Fibroblast of lung (primary cell): ENCODE measurements at places on chromosomes 11 and 22. TPM values are rescaled to one million over a fixed set of nuclear protein-coding genes. Genes with fewer than 3 reads are reported as not detected.
A peak's percentile ranks its signal among the peaks of the same experiment; 100 is the strongest.

PRAME gene
- under 0.01 TPM in 1 of 2 replicates, not detected in the other for total RNA-seq

POGLUT3 gene
- 23.4 and 41.1 TPM in 2 replicates for total RNA-seq

PKNOX2 gene
- total RNA-seq, result 0.33 and 1.0 TPM in 2 replicates

STK33 gene
- total RNA-seq, result 1.7 and 2.8 TPM in 2 replicates

TMEM45B gene
- total RNA-seq, result not detected in 2 replicates

C1QTNF6 gene
- total RNA-seq, result 3.5 and 4.6 TPM in 2 replicates

GAS2L1 gene
- total RNA-seq, result 6.9 and 8.9 TPM in 2 replicates

UBQLNL gene
- total RNA-seq, result under 0.01 and 0.17 TPM in 2 replicates

DNA sequence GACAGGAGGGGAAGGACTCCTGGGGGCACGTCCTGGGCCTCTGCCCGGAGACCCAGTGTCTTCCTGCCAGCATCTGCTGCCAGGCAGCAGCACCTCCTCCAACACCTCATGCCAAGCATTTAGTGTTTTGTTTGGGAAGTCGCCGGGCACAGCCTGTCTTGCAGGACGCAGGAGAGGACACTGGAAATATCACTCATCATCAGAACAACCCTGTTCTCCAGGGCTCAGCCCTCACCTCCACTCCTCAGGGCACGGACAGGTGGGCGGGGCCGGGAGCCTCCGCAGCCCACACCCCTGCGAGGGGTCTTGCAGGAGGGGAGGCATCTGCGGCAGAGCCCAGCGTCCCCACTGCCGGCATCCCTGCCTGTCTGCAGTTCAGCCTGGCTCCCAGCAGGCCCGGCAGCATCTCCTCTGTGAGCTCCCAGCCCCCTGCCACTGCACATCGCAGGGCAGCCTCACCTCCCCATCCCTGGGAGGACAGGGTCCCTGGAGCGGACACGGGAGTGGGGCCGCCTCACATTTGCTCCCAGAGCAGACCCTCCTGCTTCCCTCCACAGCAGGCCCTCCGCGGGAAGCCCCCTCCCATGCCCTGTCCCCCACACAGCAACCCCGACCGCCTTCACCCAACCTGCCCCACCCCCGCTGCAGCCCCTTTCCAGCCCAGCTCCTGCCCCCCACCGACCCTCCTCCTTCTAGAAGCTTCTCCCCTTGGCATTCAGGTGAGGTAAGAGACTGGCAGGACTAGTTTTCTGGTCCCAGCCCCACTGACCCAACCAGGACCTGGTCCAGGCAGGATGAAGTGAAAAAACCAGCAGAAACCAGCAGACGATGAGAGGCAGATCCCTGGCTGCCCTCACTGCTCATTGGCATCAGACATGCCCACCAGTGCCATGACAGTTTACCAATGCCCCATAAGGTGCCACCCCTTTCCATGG is 72.7 kb downstream of the BRD1 start:
- H3K27me3 ChIP-seq, result no peaks in the 10 kb centered on the region
- no peaks in the 10 kb centered on the region for H3K4me1 ChIP-seq
- no peak for DNase-seq
- H3K27ac ChIP-seq, result no peak overlapping the region
- H3K4me3 ChIP-seq, result no peak overlapping the region
- no peaks in the 10 kb centered on the region for H3K36me3 ChIP-seq

DNA sequence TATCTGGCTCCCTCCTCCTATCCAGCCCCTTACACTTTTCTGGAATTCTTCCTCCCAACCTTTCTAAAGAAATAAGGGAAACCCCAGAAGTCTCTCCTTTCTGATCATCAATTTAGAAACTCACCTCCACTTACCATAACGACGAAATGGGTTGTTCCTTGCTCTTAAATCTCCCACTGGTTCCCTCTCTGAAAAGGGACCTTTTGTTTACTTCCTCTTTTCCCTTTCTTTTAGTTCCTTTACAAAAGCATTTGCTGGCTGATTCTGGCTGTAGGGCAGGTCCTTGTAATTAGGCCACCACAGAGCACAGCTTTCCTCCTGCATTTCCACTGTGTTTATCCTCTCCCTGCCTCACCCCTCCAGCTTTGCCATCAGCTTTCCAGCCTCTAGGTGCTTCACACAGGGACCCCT is 12.0 kb downstream of the JAML start:
- DNase-seq, result no peak
- no peak overlapping the region for H3K4me3 ChIP-seq
- no peaks in the 10 kb centered on the region for H3K4me1 ChIP-seq
- peaks cover 9% of the 10 kb centered on the region for H3K27me3 ChIP-seq
- no peak overlapping the region for H3K27ac ChIP-seq
- no peaks in the 10 kb centered on the region for H3K36me3 ChIP-seq

- no peaks in the 10 kb centered on the region for H3K36me3 ChIP-seq
- H3K4me3 ChIP-seq, result no peak overlapping the region
- H3K4me1 ChIP-seq, result no peaks in the 10 kb centered on the region
- peak; percentile 8 for DNase-seq
- H3K27ac ChIP-seq, result no peak overlapping the region
Observed at GRCh38 chr11:108847298-108847990, 182.6 kb downstream of the DDX10 start.

DNA sequence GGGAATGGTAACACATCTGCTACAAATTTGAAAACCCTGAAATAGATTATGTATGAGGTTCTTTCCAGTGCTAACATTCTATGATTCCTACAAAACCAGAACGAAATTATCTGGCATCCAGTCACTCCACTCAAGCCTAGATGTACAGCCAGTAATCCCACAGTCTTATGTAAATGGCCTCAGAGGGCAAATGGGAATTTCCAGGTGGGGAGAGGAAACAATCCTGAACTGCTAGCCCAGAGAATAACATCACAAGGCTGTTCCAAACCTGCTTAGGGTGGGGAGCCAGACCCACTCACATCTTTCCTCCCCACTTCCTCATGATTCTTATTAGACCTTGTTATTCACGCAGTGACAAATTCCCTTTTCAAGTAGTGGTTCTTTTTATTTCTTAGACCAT is 3.5 kb downstream of the FIBIN start:
- H3K27ac ChIP-seq, result no peak overlapping the region
- peaks cover 2% of the 10 kb centered on the region for H3K4me1 ChIP-seq
- H3K36me3 ChIP-seq, result no peaks in the 10 kb centered on the region
- DNase-seq, result no peak
- H3K4me3 ChIP-seq, result peak overlapping the region; percentile 96

GRCh38 chr11:123841174-123841573 is 35.0 kb upstream of the OR6M1 start:
- no peaks in the 10 kb centered on the region for H3K27me3 ChIP-seq
- no peaks in the 10 kb centered on the region for H3K36me3 ChIP-seq
- H3K4me3 ChIP-seq, result no peak overlapping the region

DNA sequence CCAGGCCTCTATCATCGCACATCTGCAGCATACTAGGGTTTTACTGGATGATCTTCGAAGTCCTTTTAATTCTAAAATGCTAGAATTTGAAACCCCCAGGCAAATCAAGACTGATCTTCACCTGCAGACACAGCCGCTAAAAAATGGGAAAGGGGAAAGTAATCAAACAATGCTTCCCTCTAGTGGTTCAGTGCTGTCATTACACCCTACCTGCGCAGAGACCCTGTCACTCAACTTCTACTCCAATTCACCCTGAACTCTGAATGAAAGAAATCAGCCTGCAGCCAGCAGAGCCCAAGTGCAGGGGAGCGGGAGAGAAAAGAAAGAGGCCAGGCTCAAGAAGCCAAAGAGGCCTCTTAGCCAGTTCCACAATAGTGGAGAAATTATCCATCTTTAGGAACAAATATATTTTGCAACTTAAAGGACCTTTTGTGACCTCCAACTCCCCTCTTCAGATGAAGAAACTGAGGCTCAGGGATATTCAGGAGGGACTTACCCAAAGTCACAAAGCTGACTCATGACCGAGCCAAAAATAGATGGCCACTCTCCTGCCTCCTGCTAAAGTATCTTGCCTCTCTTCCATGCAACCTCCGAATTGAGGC is 33.0 kb downstream of the SERGEF start:
- no peak for DNase-seq
- H3K4me3 ChIP-seq, result no peak overlapping the region
- H3K4me1 ChIP-seq, result no peaks in the 10 kb centered on the region
- H3K36me3 ChIP-seq, result no peaks in the 10 kb centered on the region
- no peak overlapping the region for H3K27ac ChIP-seq

DNA sequence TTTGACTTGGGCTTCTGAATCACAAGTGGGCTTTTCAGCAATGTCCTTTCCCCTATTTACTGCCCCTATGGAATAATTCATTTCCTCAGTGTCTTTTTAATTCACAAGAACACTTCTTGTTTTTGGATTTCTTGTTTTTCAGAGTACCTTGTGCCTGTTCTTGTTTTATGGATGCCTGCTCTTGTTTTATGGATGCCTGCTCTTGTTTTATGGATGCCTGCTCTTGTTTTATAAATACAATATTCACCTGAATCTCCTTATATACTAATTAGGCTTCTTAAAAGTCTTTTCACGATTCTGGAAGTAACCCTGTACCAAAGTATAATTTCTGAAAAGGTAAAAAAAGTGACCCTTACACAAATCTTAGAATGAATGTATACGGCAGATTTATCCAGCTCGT is 32.8 kb downstream of the CACNA1I start:
- H3K4me3 ChIP-seq, result no peak overlapping the region
- H3K4me1 ChIP-seq, result no peaks in the 10 kb centered on the region
- no peak overlapping the region for H3K27ac ChIP-seq
- H3K27me3 ChIP-seq, result no peaks in the 10 kb centered on the region
- H3K36me3 ChIP-seq, result no peaks in the 10 kb centered on the region

DNA sequence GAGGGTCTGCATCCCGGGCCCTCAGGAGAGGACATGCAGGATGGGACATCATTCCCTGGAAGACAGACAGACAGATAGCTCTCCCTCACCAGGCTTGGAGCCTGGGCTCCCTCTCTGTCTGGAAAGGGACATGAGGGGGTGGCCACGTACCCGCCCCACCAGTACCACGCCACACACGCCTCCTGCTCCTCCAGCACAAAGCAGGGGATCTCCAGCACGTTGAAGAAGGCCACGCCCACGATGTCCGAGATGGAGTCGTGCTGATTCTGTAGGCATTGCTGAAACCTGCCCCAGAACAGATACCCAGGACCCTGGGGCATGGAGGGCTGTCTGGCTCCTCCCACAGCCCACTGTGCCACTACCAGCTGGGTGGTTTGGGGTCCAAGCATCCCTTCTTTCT is 2.2 kb downstream of the PLA2G3 start:
- no peaks in the 10 kb centered on the region for H3K4me1 ChIP-seq
- H3K4me3 ChIP-seq, result no peak overlapping the region
- H3K27me3 ChIP-seq, result peaks cover 11% of the 10 kb centered on the region
- no peak for DNase-seq
- no peak overlapping the region for H3K27ac ChIP-seq

- H3K27ac ChIP-seq, result no peak overlapping the region
- no peak for DNase-seq
- no peak overlapping the region for H3K4me3 ChIP-seq
- no peaks in the 10 kb centered on the region for H3K27me3 ChIP-seq
- H3K4me1 ChIP-seq, result no peaks in the 10 kb centered on the region
- H3K36me3 ChIP-seq, result no peaks in the 10 kb centered on the region
Observed at GRCh38 chr11:132802947-132803346, 729.4 kb downstream of the OPCML start.

DNA sequence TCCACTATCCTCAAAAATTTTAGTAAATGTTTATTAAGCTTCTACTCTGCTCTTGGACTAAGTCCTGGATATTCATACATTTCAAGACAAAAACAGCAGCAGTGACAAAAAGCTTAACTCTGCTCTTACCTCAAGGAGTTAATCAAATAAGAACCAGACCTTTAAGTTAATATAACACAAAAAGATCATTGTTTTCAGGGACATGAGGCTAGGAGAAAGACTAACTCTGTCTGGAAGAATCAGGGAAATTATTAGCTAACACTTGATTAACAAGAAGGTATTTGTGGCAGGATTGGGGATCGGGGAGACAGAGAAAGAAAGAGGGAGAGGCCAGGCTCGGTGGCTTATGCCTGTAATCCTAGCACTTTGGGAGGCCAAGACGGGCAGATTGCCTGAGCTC is 74.4 kb downstream of the PPP2R1B start:
- no peak for DNase-seq
- H3K27me3 ChIP-seq, result no peaks in the 10 kb centered on the region
- no peak overlapping the region for H3K27ac ChIP-seq

GRCh38 chr11:5712507-5712906 is 22.9 kb downstream of the TRIM22 start:
- no peaks in the 10 kb centered on the region for H3K4me1 ChIP-seq
- H3K4me3 ChIP-seq, result no peak overlapping the region
- H3K27ac ChIP-seq, result no peak overlapping the region
- peak; percentile 21 for DNase-seq
- no peaks in the 10 kb centered on the region for H3K27me3 ChIP-seq

DNA sequence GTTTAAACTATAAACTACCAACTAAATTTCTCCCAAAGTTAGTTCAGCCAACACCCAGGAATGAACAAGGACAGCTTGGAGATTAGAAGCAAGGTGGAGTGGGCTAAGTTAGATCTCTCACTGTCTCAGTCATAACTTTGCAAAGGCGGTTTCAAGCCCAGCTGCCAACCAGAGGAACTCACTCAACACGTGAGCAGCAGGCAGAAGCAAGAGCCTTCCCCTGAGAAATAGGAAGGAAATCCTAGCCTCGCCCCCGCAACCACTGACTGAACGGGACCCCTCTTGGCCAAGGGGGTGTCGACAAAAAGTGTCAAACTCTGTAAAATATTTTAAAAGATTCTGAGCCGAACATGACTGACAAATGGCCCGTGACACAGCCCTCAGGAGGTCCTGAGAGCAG is 4.4 kb upstream of the KRTAP5-9 start:
- no peaks in the 10 kb centered on the region for H3K4me1 ChIP-seq
- no peak overlapping the region for H3K4me3 ChIP-seq
- no peak overlapping the region for H3K27ac ChIP-seq
- H3K27me3 ChIP-seq, result peaks cover 3% of the 10 kb centered on the region
- DNase-seq, result no peak

DNA sequence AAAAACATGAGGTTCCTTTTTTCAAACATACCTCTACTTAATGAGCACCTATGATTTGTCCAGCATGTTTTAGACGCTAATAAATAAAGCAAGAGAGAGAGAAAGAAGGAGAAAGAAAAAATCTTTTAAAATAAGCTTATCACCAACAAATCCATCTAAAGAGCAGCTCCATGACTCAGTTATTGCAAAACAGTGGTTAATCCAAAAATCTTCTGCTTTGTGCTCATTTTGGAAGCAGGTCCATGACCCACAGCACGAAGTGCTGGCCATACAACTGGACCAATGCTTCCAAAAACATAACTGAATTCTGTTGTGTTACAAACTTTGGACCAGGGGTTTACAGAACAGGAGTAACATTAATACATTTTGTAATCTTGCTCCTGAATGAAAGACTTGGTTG is 696.6 kb downstream of the KCNA4 start:
- H3K4me3 ChIP-seq, result no peak overlapping the region
- no peaks in the 10 kb centered on the region for H3K27me3 ChIP-seq
- peak; percentile 45 for DNase-seq
- peaks cover 2% of the 10 kb centered on the region for H3K4me1 ChIP-seq
- no peak overlapping the region for H3K27ac ChIP-seq
- H3K36me3 ChIP-seq, result no peaks in the 10 kb centered on the region

DNA sequence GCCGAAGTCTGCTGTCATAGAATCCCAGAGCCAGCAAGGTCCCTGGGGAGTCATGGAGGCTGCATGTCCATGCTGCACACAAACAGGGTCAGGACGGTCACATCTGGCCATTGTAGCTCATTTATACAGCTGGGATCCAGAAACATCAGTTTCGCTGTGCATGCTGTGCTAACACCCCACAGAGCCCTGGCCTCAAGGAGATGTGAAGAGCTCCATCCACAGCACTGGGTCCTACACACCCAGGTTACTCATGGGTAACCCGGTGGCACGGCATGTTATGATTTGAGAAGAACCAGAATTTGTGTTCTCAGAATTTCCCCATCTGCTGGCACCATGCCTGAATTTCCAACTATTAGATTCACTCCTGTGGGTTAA is 146.3 kb upstream of the ARHGAP20 start:
- no peak for DNase-seq
- H3K4me3 ChIP-seq, result no peak overlapping the region
- H3K27ac ChIP-seq, result peak overlapping the region; percentile 15
- H3K27me3 ChIP-seq, result no peaks in the 10 kb centered on the region
